ENCODE measurements at places on chromosomes 11 and 22. TPM values are rescaled to one million over a fixed set of nuclear protein-coding genes. Genes with fewer than 3 reads are reported as not detected.

FOLR3 gene
- total RNA-seq, result not detected

C22orf15 gene
- total RNA-seq, result 0.66 TPM

DNA sequence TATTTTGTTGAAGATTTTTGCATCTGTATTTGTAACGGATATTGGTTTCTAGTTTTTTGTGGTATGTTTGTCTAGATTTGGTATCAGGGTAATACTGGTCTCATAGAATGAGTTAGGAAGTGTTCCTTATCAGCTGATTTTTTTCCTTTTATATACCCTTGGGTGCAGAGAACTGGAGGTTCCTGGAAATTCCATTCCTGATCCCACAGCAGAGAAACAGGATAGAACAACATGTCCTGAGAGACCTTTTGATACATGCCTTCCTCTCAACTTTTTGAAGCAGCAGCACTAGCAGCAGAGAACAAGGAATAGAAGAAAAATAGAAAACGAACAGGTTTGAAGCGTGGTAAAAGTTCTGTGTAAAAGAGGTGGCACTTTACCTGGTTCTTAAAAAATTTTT lies 36.8 kb downstream of the BIRC2 start:
- H3K36me3 ChIP-seq, result peaks cover 36% of the 10 kb centered on the region
- no peaks in the 10 kb centered on the region for H3K27me3 ChIP-seq
- H3K4me3 ChIP-seq, result no peak overlapping the region
- no peaks in the 10 kb centered on the region for H3K4me1 ChIP-seq
- DNase-seq, result no peak

- H3K4me3 ChIP-seq, result no peak overlapping the region
- H3K27me3 ChIP-seq, result no peaks in the 10 kb centered on the region
- H3K4me1 ChIP-seq, result peaks cover 38% of the 10 kb centered on the region
- DNase-seq, result peak; percentile 53
- H3K36me3 ChIP-seq, result no peaks in the 10 kb centered on the region
- peak overlapping the region; percentile 48 for H3K27ac ChIP-seq
Observed at GRCh38 chr11:83035070-83035854, 36.4 kb downstream of the RAB30 start.

DNA sequence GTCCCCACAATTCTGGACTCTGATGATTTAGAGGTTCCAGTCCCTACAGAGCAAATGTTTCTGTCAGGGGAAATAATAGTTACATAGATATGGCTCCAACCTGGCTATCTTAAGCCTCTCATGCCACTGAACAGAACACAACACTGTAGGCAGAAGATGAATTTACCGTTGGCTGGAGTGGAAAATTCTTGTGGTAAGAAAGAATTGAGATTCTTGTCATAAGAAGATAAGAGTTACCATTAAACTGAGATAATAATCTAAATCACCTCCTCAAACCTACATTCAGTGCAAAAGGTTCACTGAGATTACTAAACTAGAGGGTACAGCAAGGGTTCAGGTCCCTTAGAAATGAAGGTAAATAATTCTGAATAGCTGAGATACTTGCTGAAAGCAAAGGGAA lies 10.1 kb upstream of the NAALAD2 start:
- H3K4me1 ChIP-seq, result no peaks in the 10 kb centered on the region
- no peak overlapping the region for H3K27ac ChIP-seq
- no peak overlapping the region for H3K4me3 ChIP-seq
- no peak for DNase-seq
